ENCODE measurements at places on chromosomes 6 and 20.

- no peak for DNase-seq
Observed at GRCh38 chr6:132414761-132415160, 13.5 kb upstream of the MOXD1 start.

GRCh38 chr6:13846841-13847240, 32.5 kb upstream of the MCUR1 start:
- no peak for DNase-seq

DNA sequence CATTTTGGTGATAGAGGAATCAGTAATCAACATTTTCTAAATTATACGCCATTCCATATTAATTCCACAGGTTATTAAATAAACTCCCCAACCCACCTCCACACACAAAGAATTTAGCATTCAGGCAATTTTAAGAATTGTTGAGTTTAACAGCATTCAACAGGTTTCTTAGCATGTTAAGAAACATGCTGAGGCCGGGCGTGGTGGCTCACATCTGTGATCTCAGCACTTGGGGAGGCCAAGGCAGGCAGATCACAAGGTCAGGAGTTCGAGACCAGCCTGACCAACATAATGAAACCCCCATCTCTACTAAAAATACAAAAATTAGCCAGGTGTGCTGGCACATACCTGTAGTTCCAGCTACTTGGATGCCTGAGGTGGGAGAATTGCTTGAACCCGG, 64.0 kb upstream of the PHACTR2 start:
- no peak for DNase-seq

GRCh38 chr6:74971633-74972032, 234.2 kb downstream of the COL12A1 start:
- DNase-seq, result no peak

- no peak for DNase-seq
Observed at GRCh38 chr6:25138934-25139415, 140.2 kb upstream of the CARMIL1 start.

DNA sequence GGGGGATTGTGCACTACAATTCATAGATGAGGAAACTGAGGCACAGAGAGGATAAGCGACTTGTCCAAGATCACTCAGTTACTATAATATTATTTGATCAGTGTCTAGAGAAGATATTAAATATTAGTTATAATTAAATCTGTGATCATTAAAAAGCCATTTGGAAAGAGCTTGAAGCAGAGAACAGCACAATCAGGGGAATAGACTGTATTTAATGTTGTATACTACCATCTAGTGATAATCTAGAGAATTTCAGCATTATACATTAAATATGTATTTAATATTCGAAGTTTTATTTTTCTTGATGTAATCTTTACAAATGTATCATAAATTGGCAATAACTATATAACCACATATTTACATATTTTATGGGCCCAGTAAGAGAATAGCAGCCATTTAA, 20.1 kb upstream of the MTCL3 start:
- no peak for DNase-seq

- DNase-seq, result no peak
Observed at GRCh38 chr6:617456-618100, 39.3 kb downstream of the HUS1B start.

GRCh38 chr20:20778676-20779075, 66.2 kb upstream of the RALGAPA2 start:
- DNase-seq, result no peak

- no peak for DNase-seq
Observed at GRCh38 chr20:63695424-63696305, 787 bp upstream of the TNFRSF6B start.

DNA sequence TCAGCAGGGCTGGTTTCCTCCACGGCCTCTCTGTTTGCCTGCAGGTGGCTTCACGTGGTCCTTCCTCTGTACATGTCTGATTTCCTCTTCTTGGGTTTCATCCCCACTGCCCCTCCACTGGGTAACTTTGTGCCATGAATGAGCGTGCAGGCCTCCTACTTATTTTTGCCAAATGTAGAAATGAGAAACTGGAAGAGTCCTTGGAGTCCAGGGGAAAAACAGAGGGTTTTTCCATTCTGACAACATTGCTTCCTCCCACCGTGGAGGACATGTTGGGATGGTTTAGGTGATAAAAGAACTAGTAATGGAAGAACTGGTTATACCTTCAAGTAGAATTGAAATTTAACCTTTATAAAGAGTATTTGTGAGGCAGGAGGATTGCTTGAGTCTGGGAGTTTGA, 699.5 kb downstream of the QKI start:
- no peak for DNase-seq

Data from glutamatergic neuron (in vitro differentiated cells).